ENCODE measurements at places on chromosomes 12 and 14.
A peak's percentile ranks its signal among the peaks of the same experiment; 100 is the strongest.

- DNase-seq = no peak
Measured at GRCh38 chr14:24381363-24382063, 13.5 kb downstream of the NFATC4 start.

DNA sequence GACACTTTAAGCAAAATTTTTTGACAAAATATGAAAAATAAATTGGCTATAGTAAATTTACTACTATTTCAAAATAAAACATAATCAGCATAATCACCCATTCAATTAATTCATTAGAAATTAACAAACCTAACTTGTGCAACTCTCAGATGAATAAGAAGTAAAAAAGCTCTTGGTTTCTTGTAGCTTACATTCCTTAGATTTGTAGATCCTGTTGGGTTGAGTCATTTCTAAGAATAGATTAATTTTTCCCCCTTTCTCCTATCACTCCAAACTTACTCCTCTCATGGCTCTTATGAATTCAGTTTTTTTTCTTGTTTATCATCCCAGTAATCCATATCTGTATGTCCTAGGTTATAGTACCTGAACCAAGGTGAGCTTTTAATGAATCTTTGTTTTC, 230.9 kb upstream of the LRIG3 start:
- DNase-seq = peak; percentile 20

- no peak for DNase-seq
Measured at GRCh38 chr14:98766818-98767217, 505.2 kb downstream of the BCL11B start.

- DNase-seq = no peak
Measured at GRCh38 chr12:57545809-57546437, 1.1 kb downstream of the DCTN2 start.

DNA sequence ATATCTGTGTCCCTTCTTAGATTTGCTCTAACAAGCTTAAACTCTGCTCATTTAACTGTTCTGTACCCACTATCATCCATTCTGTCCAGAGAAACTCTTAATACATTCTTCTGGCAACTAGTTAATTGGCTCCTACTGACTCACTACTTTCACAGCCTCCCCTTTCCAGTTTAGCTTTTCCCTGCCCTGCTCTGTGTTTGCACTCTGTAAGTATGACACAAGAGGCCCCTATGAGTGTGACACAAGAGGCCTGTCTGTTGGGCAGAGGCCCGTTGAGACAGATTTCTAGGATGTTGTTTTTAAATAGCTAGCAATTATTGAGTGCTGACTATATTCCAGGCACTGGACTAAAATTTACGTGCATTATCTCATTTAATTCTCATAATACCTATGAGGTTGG, 246.0 kb upstream of the DAAM1 start:
- DNase-seq = no peak

GRCh38 chr14:102779574-102780315, 2.5 kb downstream of the TRAF3 start:
- DNase-seq = peak; percentile 58

DNA sequence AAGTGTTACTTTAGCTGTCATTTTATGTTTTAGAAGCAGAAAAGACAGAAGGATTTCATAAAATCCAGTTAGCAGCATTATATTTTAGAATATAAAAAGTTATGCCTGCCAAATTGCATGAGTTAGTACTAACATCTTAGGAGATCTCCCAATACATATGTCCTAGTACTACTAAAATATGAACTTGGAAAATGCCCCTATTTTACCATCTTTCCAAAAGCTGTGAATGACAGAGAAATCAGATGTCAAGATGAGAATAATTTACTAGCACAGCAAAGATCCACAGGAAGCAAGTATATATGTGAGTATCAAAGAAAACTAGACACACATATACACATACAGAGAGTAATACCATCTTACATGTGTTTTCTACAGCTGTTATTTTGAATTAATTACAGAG, 196.9 kb downstream of the CPNE8 start:
- no peak for DNase-seq

GRCh38 chr12:5808981-5809380, 136.1 kb downstream of the ANO2 start:
- no peak for DNase-seq

GRCh38 chr12:131007031-131007739, 53.5 kb downstream of the ADGRD1 start:
- no peak for DNase-seq

DNA sequence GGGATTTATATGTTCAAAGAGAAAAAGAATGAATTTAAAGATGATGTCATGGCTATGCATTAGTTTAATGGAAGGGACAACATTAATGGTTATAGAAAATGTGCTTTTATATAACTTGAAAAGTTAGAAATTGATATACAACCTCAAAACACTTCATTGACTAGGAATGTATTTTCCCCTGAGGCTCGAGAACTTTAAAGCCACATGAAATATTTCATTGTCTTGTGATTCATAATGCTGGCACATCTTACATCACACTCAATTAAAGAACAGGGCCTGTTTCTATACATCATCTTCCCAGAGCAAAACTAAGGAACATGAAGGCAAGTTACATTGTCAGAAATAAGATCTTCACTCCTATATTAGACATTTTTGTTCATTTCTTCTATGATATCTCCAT, 35.2 kb upstream of the PAWR start:
- peak; percentile 56 for DNase-seq

- no peak for DNase-seq
Measured at GRCh38 chr12:5068619-5069018, 24.9 kb downstream of the KCNA5 start.

- DNase-seq = peak; percentile 10
Measured at GRCh38 chr14:81400202-81400678, at the start of gene STON2. STON2 (minus strand) TSS chr14:81400324; CDS start chr14:81398382, 1,942 bp downstream.

GRCh38 chr12:65568517-65568916, 255.8 kb upstream of the HMGA2 start:
- peak; percentile 75 for DNase-seq

GRCh38 chr14:91373591-91374254, 43.9 kb downstream of the CCDC88C start:
- no peak for DNase-seq

DNA sequence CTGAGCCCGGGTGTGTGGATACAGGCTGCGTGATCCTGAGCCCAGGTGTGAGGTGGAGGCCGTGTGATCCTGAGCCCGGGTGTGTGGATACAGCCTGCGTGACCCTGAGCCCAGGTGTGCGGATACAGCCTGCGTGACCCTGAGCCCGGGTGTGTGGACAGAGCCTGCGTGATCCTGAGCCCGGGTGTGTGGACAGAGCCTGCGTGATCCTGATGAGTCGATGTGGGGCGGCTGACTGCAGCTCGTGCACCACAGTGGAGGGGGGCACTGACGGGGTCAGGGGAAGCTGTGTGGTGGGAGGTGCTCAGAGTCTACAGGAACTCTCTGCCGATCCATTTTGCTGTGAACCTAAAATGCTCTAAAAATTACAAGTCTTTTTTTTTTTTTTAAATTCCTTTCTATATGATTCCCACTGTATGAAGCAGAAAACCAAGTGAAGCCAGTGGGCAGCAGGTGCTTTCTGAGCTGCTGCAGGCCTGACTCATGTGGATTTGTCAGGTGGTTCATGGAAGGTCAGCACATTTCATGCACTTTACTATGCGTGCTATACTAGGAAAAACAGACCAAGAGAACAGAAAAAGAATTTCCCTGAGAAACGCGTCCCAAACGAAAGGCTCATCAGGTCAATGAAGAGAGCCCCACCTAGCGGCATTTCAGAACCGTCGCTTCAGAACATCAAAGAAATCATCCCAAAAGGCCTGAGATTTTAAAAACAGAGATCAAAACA, 19.3 kb downstream of the BRF1 start:
- DNase-seq = peak; percentile 74

DNA sequence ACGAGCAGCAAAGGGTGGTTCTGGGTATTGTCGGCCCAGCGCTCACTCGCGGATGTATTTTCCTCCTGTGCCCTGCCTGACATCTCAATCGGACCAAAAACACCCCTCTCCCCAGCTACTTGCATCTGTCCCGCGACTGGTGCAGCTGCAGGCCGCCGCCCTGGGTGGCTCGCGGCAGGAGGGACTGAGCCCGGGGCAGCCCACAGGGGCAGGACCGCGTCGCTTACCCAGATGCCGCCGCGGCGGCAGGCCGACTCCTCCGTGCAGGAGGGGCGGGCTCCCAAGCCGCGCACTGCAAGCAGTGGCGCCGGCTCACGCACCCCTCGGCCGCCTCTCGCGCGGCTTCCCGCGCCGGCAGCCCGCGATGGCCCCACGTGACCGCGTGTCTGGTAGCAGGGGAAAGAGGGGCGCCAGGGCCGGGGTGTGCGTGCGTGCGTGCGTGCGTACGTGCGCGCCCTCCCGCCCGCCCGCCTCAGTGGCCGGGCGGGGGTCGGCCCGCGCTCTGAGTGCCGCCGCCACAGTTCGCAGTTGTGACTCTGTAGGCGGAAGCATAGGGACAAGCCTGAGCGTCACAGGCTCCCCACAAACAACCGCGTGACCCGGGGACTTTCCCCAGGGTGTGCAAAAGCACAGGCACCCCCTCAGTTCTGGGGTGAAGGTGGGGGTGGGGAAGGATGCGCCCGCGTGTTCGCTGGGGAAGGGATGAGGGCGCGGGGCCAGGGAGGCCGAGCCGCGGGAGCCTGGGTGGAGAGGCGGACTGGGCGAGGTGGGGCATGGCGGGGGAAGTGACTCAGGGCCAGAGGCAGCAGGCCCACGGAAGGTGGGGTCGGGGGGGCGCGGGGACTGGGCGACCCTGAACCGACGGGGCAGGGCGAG, at the start of gene ZBTB25:
ZBTB25 (minus strand) TSS at position 405 of the 876 bp plus-strand sequence. CDS start 13,305 bp downstream, outside the sequence.
- peak; percentile 92 for DNase-seq

DNA sequence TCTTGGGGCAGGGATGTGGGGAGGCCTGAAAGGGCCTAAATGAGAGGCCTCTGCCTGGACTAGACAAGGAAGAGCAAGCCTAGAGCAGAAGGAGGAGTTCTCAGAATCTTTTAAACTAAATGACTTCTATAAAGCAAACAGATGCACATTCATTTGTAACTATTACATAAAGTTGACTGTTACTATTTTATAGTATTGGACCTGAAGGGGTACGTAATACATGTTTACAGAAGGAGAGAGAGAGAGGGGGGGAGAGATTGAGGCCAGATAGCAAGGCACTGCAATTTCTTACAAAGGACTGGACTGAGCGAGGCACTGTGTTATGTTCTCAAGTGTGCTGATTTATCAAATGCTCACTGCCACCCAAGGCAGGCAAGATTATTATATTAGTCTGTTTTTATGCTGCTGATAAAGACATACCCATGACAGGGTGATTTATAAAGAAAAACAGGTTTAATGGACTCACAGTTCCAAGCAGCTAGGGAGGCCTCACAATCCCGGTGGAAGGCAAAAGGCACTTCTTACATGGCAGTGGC, 215.8 kb upstream of the NOS1 start:
- no peak for DNase-seq

DNA sequence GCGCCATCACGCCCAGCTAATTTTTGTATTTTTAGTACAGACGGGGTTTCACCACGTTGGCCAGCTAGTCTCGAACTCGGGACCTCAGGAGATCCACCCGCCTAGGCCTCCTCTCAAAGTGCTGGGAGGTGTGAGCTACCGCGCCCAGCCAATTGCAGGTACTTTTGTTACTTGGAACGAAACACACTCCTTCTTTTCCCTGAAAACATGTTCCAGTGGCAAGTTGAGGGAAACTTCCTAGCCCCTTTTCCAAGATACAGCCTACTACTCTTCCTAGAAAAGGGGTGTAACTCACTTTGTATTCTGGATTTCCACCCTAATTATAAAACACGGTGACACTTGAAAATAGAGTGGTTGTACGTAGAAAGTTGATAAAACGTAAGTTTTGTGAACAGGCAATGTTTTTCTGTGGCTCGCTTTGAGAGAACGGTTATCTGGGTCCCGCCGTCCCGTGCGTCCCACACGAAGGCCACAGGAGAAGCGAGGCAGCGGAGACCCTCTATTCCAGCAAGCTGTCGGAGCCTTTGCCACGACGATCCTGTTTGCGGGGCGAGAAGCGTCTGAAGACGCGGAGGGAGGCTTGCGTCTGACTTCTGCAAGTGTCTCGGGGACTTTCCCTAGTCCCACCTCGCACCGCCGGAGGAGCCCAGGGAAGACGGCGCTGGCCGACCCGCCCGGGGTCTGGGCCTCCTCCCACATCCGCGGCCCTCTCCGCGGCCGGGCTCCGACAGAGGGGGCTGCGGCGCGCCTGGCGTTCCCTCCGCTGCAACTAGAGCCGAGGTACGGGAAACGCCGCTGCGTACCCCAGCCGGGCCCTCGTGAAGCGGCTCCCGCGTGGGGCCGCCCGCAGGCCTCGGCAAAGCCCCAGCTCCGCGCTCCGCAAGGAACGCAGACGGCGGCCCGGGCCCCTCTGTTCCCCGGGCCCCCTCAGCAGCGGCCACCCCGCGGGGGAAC, 745 bp downstream of the CDCA4 start:
- peak; percentile 30 for DNase-seq

DNA sequence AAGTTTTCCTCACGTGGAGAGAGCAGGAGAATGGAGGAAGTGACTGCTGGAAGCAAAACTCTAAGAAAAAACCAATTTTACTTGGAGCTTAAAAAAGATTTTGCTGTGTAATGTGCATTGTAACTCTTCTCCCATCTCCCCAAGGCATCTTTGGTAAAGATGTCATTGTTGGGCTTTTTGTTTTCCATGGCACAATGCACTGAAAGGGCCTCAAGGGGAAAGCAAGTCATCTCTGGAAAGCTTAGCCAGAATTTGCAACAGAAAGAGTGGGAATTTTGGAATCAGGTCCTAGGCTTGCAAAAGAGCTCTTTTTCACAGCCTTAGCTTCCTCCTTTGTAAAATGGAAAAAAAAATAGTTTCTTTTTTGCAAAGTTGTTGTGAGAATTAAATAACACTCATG, 7.9 kb upstream of the PPM1A start:
- no peak for DNase-seq

- DNase-seq = no peak
Measured at GRCh38 chr12:4584281-4584680, 22.3 kb downstream of the DYRK4 start.

- peak; percentile 35 for DNase-seq
Measured at GRCh38 chr12:56062996-56063395, 17.0 kb upstream of the ERBB3 start.

DNA sequence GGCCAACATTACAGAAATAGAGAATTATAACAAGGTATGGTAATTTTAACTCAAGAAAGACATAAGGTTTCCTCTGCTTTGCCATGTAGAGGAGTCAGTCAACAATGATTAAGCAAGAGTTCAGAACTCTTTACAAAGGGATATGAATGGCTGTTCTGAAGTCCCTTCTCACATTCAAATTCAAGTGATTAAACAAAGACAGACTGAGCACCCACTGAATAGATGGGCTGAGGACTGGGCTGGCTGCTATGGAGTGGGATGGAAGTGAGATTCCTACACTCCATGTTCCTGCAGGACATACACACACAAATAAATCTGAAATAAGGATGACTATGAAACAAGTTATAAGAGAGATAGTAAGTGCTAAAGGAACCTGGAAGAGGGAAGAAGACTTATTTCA, 199.0 kb upstream of the GRIP1 start:
- no peak for DNase-seq

GRCh38 chr12:91964501-91964900, 181.1 kb downstream of the BTG1 start:
- DNase-seq = no peak
